Activated CD4-positive, alpha-beta memory T cell treated with anti-CD3 and anti-CD28 coated beads for 36 hours (primary cell): ENCODE measurements at places on chromosomes 7 and 10. TPM values are rescaled to one million over a fixed set of nuclear protein-coding genes. Genes with fewer than 3 reads are reported as not detected.
A peak's percentile ranks its signal among the peaks of the same experiment; 100 is the strongest.

- no peak overlapping the region for H3K27ac ChIP-seq
- peaks cover 40% of the 10 kb centered on the region for H3K27me3 ChIP-seq
- peak; percentile 10 for DNase-seq
- no peak overlapping the region for H3K4me3 ChIP-seq
Observed at GRCh38 chr7:1665549-1666316, 4.3 kb upstream of the ELFN1 start.

Gene TAS2R38
- total RNA-seq = not detected

Gene MBL2
- total RNA-seq = not detected

- no peak overlapping the region for H3K4me3 ChIP-seq
- H3K4me1 ChIP-seq = no peaks in the 10 kb centered on the region
- DNase-seq = no peak
- H3K27me3 ChIP-seq = peaks cover 15% of the 10 kb centered on the region
- no peak overlapping the region for H3K27ac ChIP-seq
Observed at GRCh38 chr7:94451187-94451586, 56.5 kb downstream of the COL1A2 start.

- no peak overlapping the region for H3K4me3 ChIP-seq
- peaks cover 14% of the 10 kb centered on the region for H3K27me3 ChIP-seq
- H3K4me1 ChIP-seq = peaks cover 2% of the 10 kb centered on the region
Observed at GRCh38 chr7:95925236-95925635, 152.9 kb downstream of the DYNC1I1 start.

Gene ANKRD1
- total RNA-seq = not detected

DNA sequence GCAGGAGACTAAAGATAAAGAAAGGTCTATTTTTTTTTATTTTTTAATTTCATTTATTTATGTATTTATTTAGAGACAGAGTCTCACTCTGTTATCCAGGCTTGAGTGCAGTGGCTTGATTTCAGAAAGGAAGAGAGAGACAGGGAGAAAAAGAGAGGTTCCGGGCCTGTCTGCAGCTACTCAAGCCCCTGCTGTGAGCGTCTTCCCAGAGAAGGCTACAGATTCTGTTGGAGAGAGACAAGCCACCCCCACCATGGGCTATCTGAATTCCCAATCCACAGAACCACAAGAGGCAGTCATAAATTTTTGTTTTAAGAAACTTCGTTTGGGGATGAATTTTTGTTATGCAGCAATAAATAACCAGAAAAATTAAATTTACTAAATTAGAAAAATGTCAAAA is 68.1 kb downstream of the CALN1 start:
- peaks cover 3% of the 10 kb centered on the region for H3K27me3 ChIP-seq
- no peak overlapping the region for H3K27ac ChIP-seq
- H3K4me3 ChIP-seq = no peak overlapping the region
- no peak for DNase-seq
- no peaks in the 10 kb centered on the region for H3K4me1 ChIP-seq
- no peaks in the 10 kb centered on the region for H3K36me3 ChIP-seq

Gene PRKRIP1
- 20.8 TPM for total RNA-seq

DNA sequence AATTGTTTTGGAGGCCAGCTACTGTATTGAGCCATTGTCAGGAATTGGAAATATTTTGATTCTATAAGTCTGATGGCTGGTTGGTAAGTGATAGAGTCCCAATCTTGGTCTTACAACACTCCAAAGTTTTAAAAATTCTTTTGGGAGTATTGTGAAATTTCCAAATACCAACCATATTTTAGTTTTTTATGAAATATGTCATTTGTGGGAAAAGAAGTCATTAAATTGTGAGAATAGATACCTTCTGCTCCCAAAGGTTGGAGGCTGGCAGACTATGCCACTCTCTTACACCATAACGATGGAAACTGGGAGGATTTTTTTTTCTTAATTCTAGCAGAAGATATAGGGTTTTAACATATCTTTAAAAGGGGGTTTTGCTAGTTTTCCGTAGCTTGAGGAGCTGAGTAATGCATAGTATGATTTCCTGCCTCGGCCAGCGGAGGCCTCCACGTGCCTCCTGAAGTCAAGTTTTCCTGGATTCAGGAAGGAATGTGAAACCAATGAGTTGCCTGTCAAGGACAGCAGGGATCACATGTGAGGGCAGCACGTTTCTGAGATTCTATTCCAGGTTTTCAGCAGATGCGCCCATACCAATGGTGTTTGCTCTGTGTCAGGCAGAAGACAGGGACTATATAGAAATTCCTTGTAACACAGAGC is 92.2 kb upstream of the LAMB4 start:
- no peak for DNase-seq
- no peak overlapping the region for H3K27ac ChIP-seq
- H3K36me3 ChIP-seq = no peaks in the 10 kb centered on the region
- H3K4me3 ChIP-seq = no peak overlapping the region
- H3K27me3 ChIP-seq = peaks cover 6% of the 10 kb centered on the region

DNA sequence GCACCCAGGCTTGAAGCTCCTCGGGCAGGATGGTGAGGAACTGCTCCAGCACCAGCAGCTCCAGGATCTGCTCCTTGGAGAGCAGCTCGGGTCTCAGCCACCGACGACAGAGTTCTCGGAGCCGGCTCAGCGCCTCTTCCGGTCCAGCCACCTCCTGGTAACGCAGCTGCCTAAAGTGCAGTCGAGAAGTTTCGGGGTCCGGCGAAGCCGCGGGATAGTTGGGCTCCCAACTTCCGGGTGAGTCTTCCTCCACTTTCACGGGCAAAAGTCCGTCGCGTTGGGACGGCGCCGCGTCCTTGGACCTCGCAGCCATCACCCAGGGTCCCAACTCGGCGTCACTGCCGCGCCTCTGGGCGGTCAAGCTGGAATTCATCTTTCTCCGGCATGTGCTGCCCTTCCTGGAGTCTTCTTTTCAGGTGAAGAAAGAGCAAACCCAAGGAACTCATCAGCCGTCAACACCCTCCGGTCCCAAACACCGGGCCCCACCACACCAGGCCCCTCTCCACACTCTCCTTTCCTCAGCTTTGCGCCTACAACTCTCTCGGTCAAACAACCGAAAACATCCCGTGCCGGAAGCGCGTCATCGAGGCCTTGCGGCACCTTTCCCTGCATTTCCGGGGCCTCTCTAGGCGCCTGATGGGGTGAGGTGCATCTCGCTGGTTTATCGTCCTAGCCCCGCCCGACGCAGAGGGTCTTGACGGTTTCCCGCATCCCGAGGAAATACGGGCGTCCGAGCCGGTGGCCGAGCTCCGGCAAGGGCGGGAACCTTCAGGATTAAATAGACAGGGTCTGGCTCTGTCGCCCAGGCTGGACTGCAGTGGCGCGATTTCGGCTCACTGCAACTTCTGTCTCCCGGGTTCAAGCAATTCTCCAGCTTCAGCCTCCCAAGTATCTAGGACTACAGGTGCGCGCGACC is at the start of gene ZNF394:
Gene ZNF394 (minus strand): TSS at position 561 of the 916 bp plus-strand sequence. CDS start 188 bp downstream, at position 373.
- H3K27me3 ChIP-seq = no peaks in the 10 kb centered on the region
- peak within 1 kb of the TSS; percentile 99 for H3K4me3 ChIP-seq
- peaks cover 21% of the 10 kb centered on the region for H3K4me1 ChIP-seq
- peak; percentile 94 for DNase-seq
- H3K27ac ChIP-seq = peak within 1 kb of the TSS; percentile 99
- H3K36me3 ChIP-seq = peaks cover 34% of the 10 kb centered on the region

DNA sequence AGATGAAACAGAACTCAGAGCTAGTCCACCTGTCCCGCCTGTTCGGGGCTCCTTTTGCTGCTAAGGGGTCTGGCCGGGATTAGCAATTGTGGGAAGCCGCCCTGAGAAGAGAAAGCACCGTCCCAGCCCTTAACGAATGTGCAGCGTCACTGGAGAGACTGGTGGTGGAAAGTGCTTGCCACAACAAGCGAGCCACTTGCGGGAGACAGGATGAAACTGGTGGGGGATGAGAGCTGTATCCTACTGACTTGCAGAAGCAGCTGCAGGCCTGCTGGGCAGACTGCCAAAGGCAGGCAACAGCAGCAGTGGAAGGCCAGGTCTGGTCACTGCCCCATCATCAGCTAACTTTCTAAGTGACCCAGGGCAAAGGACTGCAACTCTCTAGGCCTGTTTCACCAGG is 95.4 kb downstream of the FAM53B start:
- peaks cover 93% of the 10 kb centered on the region for H3K4me1 ChIP-seq
- H3K27ac ChIP-seq = peak overlapping the region; percentile 93
- no peaks in the 10 kb centered on the region for H3K27me3 ChIP-seq
- peak; percentile 84 for DNase-seq

GRCh38 chr10:78351809-78352208 is 318.1 kb downstream of the RPS24 start:
- no peaks in the 10 kb centered on the region for H3K4me1 ChIP-seq
- no peak overlapping the region for H3K4me3 ChIP-seq
- no peak overlapping the region for H3K27ac ChIP-seq
- DNase-seq = no peak

DNA sequence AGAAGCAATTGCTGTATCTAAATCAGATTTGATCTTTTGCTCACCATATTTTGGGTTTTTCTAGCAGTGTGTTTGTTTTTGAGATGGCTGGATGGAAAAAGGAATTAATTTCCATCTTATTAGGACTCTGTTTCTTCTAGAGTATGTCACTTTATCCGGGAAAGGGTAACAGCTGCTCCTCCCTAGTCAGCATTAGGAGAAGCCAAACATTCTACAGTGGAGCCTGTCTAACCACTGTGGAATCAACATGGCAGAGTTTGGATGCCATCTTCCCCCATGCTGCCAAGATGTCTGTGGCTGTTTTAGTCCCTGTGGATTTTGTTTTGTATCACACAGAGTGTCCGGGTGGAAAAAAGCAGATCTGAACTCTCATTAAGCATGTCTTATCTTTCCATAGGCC is 16.0 kb upstream of the LMOD2 start:
- peaks cover 21% of the 10 kb centered on the region for H3K27me3 ChIP-seq
- no peak for DNase-seq
- no peak overlapping the region for H3K4me3 ChIP-seq

GRCh38 chr10:121285406-121286196 is 312.6 kb downstream of the FGFR2 start:
- H3K27me3 ChIP-seq = peaks cover 3% of the 10 kb centered on the region
- no peak overlapping the region for H3K4me3 ChIP-seq
- H3K4me1 ChIP-seq = no peaks in the 10 kb centered on the region
- no peak for DNase-seq
- H3K27ac ChIP-seq = no peak overlapping the region

GRCh38 chr7:127256041-127256725 is 3.4 kb upstream of the GRM8 start:
- H3K4me3 ChIP-seq = no peak overlapping the region
- DNase-seq = no peak
- no peak overlapping the region for H3K27ac ChIP-seq
- no peaks in the 10 kb centered on the region for H3K36me3 ChIP-seq
- peaks cover 12% of the 10 kb centered on the region for H3K4me1 ChIP-seq
